ENCODE measurements at places on chromosomes 1 and 21. TPM values are rescaled to one million over a fixed set of nuclear protein-coding genes. Genes with fewer than 3 reads are reported as not detected.

DNA sequence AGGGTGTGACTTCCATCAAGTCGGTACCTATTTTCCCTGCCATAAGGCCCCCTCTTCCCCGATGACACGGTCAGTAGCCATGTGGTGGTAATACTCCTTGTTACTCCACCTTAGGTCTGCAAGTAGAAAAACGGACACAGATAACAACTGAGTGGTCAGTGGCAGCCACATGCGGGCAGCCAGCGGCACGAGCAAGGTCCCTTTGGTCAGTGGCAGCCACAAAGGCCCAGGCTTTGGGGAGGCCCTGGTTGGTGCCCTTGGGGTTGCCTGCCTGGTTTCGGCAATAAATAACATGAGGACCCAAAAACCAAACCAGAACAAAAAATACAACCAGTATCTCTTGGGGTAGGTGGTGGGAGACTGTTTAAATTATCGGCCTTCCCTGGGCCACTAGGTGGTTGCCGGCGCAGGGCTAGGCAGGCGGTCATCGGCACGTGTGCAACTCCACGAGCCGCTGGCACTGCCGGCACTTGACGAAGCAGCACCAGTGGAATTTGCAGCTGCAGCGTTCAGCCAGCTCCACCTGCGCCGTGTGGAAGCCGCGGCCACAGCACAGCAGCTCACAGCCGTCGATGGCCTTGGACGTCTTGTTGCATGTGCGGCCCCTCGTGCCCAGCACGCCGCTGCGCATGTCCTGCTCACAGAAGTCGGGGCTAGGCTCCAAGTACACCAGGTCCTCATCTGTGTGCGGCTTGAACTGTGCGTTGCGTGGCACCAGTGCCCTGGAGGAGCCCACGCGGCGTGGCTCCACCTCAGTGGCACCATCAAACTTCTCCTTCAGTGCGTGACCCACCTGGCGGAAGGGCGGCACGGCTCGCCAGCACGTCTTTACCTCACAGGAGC lies 23.1 kb downstream of the WNT4 start:
- DNase-seq: no peak

DNA sequence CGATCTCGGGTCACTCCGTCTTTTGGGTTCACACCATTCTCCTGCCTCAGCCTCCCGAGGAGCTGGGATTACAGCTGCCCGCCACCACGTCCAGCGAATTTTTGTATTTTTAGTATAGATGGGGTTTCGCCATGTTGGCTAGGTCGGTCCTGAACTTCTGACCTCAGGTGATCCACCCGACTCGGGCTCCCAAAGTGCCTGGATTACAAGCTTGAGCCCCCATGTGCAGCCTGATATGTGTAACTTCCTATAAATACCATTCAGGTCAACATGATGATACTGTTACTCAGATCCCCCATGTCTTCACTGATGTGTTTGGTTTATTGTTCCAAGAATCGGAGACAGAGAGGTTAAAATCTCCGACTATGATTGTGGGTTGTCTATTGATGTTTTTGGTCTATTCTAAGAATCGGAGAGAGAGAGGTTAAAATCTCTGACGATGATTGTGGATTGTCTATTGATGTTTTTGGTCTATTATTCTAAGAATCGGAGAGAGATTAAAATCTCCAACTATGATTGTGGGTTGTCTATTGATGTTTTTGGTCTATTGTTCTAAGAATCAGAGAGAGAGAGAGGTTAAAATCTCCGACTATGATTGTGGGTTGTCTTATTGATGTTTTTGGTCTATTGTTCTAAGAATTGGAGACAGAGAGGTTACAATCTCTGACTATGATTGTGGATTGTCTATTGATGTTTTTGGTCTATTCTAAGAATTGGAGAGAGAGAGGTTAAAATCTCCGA lies 17.0 kb downstream of the C1orf159 start:
- DNase-seq: peak; percentile 24

The PLA2G2C gene
- not detected for total RNA-seq

- no peak for DNase-seq
Measured at GRCh38 chr1:3942416-3943122, 42.5 kb upstream of the C1orf174 start.

- DNase-seq: no peak
Measured at GRCh38 chr1:71737768-71738167, 544.6 kb downstream of the NEGR1 start.

The CFHR3 gene
- 1.5 TPM for total RNA-seq

- DNase-seq: no peak
Measured at GRCh38 chr1:75085931-75086330, 48.3 kb upstream of the LHX8 start.

DNA sequence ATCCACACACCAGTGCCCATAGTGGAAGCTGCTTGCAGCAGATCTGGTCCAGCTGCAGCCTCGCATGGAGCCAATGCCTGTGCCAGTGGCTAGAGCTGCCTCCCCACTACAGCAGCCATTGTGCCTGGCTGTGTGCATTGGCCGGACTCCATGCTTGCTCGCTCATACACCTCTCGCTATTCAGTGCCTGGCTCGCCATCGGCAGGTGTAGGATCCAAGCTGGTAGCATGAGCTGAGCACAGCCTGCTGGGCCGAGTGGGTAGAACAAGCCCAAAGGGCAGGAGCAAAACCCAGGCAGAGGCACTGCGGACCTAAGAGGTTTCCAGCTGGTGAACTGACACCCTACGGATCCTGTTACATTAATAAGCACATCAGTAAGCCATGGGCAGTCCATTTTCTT lies 1184.1 kb downstream of the AMY1C start:
- no peak for DNase-seq
